ENCODE measurements at places on chromosomes 6 and 20.

GRCh38 chr20:53785320-53785719 is 191.7 kb upstream of the ZNF217 start:
- no peak for DNase-seq

DNA sequence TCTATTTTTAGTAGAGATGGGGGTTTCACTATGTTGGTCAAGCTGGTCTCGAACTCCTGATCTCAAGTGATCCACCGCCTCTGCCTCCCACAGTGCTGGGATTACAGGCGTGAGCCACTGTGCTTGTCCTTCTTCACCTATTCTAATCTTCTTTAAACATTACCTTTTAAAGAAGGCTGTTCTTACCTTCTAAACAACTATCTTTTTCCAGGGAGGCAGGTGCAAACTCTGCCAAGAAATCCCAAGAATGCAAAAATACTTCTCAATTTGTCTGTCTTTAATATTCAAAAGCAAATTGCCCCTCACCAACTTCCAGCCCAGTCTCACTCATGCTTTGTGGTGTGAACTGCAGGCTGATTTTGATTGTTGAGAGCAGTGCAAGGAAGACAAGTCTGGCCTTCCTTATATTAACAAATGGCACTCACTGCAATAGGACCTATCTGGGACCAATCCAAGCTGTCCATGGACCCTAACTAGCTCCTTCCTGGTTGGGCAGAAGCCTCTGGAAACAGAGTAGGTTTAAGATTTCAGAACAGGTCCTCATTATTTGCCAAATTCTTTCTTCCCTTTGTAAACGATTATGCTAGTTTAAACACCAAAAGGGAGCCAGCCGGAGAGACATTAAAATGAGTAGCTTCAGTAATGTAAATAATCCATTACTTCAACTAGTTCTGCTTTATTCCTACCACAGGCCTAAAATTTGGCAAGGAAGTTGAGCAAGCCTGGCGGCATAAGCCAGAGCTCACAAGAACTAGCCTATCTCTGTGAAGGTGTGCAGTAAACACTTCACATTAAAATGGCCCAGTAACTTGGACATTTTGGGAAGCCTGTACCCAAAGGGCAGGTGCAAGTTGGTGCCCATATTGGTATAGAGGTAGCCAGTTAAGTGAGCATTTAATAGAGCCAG is 1.6 kb downstream of the SCAND1 start:
- DNase-seq = peak; percentile 47

GRCh38 chr6:26197933-26198721 is 110.9 kb downstream of the HFE start:
- DNase-seq = peak; percentile 66

- no peak for DNase-seq
These were observed 60.2 kb upstream of the TMEM244 start for GRCh38 chr6:129921169-129921817.

- DNase-seq = no peak
These were observed 6.9 kb downstream of the GLYATL3 start for GRCh38 chr6:49506569-49507111.

GRCh38 chr6:34810936-34811632 is 19.2 kb downstream of the BLTP3A start:
- DNase-seq = no peak

DNA sequence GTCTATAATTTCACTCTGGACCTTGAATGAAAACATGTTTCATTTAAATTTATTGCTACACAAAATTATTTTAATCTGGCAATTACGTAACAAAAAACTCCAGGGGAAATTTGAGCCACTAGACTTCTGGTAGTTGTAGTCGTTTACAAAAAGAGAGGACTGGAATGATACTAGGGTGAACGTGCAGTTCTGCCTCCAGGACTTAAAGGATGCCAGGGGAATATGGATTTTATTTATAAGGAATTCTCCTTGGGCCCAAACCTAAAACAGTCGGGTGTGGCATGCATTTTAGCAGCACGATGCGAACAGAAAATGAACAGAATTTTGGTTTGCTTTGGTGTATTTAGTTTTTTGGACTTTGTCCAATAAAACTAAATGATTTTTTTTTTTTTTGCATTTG is 76.9 kb downstream of the PRL start:
- no peak for DNase-seq

Measured in NCI-H1417 (cell line).